ENCODE measurements at places on chromosomes 1 and 21.

- no peak for DNase-seq
Observed at GRCh38 chr1:213549982-213550381, 437.8 kb upstream of the PROX1 start.

DNA sequence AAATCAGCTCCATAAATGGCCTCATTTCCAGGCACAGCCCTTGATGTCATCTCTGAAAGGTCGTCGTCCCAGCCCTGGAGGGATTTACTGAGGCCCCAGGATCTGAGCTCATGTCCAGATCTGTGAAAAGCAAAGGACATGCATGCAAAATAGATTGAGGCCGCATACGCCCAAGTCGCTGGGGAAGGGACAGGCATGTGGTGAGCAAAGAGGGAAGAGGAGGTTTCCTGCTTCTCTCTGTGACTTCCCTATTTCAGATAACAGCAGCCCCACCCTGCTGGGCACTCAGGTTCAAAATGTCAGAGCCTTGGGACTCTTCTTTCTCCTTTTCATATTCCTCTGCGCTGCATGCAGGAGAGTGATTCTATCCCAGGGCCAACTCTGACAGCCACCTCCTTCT, 197.2 kb downstream of the ADSS2 start:
- no peak for DNase-seq

DNA sequence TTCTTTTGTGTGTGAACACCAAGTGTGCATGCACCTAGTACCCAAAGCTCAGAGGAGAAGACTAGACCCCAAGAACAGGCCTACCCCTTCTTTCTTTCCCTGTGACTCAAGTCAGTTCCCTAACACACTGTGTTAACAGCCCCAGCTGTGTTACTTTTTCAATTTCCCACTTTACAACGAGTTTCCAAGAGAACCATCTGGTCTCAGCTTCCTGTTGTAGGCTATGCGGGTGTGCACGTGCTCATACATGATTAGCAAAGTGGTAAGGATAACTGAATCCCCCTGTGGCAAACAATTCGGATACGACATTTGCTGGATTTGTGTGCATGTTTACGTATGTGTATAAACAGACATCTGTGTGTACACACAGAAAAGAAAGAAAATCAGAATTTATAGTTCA, 17.9 kb downstream of the IFNAR2 start:
- DNase-seq, result no peak

GRCh38 chr1:84298684-84299535, 2.6 kb upstream of the SAMD13 start:
- DNase-seq, result no peak

DNA sequence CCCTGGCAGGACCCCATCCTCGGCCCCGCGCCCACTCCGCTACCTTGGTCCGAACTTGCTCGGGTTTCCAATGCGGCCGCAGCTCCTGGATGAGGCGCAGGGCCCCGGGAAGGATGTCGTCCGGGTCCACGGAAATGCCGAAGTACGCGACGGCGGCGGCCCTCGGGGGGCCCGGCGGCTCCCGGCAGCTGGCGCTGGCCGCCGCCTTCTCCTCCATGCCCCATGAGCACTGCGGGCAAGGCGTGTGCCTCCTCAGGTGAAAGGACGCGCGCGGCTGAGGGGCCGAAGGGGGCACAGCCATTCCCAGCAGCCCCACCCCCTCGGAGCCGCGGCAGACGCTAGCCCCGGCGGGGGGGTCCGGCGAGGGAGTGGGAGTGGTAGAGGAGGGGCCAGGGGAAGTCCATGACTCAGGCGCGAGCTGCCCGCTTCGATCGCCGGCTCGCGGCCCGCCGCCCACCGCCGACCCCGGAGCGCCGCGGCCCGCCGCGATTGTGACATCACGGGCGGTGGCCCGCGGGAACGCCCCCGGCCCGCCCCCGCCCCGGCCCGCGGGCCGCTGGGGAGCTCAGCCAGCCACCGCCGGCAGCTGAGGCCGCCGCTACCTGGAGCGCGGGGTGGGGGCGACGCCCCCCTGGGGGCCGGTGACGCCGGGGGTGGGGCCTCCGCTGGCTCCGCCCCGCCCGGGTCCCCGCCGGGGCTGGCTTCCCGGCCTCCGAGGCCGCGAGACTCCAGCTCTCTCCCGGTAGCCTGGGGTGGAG, at the start of gene ETNK2:
Gene ETNK2 (minus strand): TSS at position 493 of the 758 bp plus-strand sequence. CDS start 192 bp downstream, at position 301.
- DNase-seq, result no peak

GRCh38 chr21:34606051-34606450, 8.9 kb downstream of the RCAN1 start:
- DNase-seq, result no peak

DNA sequence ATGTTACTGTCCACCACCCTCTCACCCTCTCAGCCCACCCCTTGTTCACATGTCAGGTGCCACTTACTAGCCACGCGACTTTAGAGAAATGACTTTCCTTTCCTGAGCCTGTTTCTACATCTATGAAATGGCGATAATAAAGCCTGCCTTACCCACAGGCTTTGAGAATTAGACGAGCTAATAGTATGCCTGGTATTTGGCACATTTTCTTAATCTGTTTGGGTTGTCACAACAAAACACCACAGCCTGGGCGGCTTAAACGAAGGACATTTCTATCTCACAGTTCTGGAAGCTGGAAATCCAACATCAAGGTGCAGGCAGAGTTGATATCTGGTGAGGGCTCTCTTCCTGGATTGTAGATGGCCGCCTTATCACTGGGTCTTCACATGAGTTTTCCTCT, 273.9 kb upstream of the FMN2 start:
- DNase-seq, result no peak

GRCh38 chr1:5238351-5239130, 584.1 kb downstream of the AJAP1 start:
- no peak for DNase-seq

DNA sequence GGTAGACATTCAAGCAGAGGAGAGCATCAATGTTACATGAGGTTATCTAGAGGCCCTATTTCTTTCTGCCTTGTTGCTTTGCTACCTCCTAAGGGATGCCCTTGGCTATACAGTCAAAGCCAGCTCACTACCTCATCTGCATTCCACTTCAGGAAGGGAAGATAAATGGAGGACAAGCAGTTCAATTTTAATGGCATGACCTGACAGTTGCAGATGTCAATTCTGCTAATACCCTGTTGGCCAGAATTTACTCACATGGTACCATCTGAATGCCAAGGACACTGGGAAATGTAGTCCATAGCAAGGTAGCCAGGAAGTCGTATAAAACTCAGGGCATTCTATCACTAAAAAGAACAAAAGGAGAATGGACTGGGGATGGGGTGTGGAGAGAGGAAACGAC, 31.5 kb downstream of the PALMD start:
- DNase-seq, result no peak

DNA sequence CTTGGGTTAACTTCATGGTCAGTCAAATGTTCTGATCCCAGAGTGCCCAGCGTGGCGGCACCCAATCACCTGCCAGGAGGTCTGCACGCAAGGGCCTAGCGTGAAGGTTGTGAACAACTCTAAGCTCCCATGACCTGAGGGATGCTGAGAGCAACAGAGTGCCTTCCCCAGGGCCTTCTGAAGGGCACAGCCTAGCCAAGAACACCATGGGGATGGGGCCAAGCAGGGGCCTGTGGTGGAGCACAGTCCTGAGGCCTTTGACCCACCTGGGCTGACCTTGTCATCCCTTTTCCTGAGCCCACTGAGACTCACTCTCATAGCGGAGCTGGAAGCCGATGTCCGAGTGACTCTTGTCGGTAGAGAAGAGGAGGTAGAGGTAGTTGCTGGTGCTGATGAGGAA, 138.8 kb upstream of the HMGB4 start:
- no peak for DNase-seq

DNA sequence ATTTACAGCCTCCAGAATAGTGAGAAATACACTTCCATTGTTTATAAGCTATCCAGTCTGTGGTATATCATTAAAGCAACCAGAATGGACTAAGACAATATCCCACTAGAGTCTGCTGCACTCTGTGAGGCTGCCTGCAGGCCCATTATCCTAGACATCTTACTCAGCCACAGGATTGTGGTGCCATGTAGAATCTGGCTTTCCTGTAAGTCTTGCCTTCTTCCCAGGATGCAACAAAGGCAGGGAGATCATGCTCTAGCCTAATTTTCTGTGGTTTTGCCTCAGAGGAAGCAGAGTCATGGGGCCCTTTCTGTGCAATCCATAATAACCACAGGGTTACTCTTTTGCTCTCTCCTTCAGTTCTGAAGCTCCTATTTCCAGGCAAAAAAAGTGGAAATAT, 299.1 kb upstream of the DEPDC1 start:
- no peak for DNase-seq

GRCh38 chr21:22536509-22536908, 1538.3 kb downstream of the NCAM2 start:
- DNase-seq, result no peak

- DNase-seq, result no peak
Observed at GRCh38 chr1:1120096-1120495, 4.2 kb upstream of the C1orf159 start.

DNA sequence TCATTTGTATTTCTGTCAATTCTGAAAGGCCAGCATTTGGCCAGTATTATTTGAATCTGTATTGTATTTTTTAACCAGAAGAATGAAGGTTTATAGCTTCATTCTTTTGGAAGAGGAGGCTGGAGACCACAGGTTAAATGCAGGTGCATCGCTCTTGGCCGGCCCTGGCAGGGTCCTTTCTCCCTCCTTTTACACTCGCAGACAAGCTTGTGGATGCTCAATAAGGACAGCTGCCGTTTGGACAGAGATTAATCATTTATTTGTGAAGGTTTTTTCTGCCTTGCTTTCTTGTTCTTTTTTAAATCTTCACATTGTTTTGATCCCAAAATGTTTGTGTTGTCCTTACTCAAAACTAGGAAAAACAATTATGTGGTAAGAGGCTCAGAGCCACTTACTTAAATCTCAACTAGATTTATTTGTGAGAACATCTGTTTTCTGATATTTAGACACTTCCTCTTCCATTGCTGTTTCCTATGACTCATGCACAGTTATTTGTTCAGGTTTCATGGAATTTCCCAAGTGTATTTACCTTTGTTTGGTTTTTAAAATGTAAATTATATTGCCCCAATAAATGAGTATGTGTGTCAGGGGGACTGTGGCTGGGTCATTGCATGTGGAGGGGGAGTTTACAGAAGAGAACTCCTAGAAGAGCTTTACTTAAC, 46.7 kb upstream of the LAMC2 start:
- DNase-seq, result no peak

- DNase-seq, result no peak
Observed at GRCh38 chr21:38840456-38841300, 34.9 kb downstream of the ETS2 start.

DNA sequence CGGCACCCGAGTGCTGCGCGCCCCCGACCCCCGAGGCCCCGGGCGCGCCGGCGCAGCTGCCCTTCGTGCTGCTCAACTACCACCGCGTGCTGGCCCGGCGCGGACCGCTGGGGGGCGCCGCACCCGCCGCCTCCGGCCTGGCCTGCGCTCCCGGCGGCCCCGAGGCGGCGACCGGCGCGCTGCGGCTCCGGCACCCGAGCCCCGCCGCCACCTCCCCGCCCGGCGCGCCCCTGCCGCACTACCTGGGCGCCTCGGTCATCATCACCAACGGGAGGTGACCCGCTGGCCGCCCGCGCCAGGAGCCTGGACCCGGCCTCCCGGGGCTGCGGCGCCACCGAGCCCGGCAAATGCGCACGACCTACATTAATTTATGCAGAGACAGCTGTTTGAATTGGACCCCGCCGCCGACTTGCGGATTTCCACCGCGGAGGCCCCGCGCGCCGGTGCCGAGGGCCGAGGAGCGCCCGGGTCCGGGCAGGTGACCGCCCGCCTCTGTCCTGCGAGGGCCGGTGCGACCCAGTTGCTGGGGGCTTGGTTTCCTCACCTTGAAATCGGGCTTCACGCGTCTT, 49.0 kb downstream of the SIM2 start:
- no peak for DNase-seq

GRCh38 chr1:225735252-225736149, 42.1 kb upstream of the SRP9 start:
- DNase-seq, result peak; percentile 41
